Stimulated activated CD4-positive, alpha-beta T cell treated with anti-CD3 and anti-CD28 coated beads, Interleukin-2, amount 100 ng/mL, for 48 hours (primary cell): ENCODE measurements at places on chromosomes 4 and X.

DNA sequence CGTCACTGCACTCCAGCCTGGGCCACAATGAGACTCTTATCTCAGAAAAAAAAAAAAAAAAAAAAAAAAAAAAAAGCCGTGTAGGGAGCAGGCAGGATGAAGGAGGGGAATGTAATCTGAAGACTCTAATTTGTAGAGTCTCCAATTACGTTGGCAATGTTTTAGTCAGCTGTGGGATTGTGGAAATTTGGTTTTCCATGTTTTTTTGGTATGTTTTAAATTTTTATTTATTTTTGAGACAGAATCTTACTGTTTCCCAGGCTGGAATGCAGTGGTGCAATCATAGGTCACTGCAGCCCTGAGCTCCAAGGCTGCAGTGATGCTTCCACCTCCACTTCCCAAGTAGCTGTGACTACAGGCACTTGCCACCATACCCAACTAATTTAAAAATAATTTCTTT lies 56.5 kb downstream of the NSD2 start:
- no peak for DNase-seq

GRCh38 chr4:147780137-147780777 lies 48.4 kb downstream of the ARHGAP10 start:
- no peak for DNase-seq

- no peak for DNase-seq
Observed at GRCh38 chr4:136939781-136940180, 592.5 kb downstream of the PCDH18 start.

- DNase-seq = no peak
Observed at GRCh38 chrX:154030266-154030665, 10.6 kb upstream of the IRAK1 start.
